Foreskin fibroblast (primary cell): ENCODE measurements at places on chromosomes 1 and 21.
A peak's percentile ranks its signal among the peaks of the same experiment; 100 is the strongest.

GRCh38 chr1:151715726-151716404 is 738 bp downstream of the CELF3 start:
- DNase-seq, result no peak

DNA sequence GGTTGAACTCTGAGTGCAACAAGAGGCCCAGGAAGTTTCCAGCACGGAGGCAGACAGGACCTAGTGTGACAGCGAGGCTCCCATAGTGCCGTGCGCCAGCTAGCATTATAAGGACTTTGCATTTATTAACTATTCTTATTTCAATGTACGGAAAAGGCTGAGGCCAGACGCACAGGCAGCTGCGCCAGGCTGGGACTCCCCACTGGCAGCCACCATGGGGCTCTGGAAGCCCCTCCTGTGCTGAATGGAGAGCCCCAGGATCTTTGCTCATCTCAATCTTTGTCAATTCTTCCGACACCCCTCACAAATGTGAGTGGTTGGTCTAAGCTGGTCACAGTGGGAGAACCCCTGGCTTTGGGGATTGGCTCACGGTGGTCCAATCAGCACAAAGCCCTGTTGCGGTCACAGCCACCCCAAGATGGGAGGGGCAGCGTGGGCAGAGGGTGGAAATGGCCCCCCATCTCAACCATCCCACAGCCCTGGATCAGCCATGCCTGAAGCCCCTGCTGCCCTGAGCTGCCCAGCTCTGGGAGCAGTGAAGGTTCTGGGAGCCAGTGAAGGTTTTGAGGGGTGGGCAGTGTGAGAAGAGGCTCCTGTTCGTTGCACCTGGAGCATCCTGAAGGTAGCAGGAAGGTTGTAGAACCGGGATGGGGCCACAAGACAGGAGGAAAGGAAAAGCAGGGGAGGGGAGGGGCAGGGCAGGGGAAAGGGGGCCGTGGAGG is 59.5 kb upstream of the ADARB1 start:
- DNase-seq, result no peak

DNA sequence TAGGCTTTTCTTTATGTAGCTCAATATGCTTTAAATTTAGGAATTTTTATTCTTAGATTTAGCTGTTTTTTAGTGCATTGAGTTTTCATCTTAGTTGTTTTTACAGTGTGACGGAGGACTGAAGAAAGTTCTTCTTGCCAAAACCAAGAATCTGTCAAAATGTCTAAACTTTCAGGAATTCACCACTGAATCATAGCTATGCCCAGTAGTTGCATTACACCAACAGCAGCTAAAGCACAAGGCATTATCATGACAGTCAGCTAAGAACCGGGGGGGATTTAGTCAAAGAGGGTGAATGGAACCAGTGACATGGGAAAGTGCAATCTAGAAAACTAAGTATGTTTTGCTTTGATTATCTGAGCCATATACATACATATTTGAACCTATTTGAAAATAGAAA is 6.5 kb upstream of the C1orf146 start:
- DNase-seq, result peak; percentile 70

DNA sequence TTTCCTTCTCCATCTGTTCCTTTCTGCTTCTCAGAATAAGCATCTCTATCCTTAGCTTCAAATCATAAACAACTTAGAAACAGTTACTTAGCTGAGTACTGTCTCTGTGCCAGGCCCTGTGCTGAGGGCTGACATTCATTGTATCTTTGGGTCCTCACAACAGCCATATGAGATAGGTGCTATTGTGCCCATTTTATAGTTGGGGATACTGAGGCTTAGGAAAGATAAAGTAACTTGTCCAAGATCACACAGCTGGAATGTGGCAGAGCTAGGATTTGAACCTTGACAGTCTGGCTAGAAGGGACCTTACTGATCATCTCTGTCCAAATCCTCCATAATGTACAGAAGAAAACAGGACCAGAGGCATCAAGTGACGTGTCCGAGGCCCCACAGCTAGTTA is 25.0 kb downstream of the CD247 start:
- DNase-seq, result no peak

GRCh38 chr1:95744731-95745130 is 510.7 kb downstream of the RWDD3 start:
- DNase-seq, result no peak

- DNase-seq, result no peak
Observed at GRCh38 chr1:44543064-44543744, 131.1 kb downstream of the TMEM53 start.

DNA sequence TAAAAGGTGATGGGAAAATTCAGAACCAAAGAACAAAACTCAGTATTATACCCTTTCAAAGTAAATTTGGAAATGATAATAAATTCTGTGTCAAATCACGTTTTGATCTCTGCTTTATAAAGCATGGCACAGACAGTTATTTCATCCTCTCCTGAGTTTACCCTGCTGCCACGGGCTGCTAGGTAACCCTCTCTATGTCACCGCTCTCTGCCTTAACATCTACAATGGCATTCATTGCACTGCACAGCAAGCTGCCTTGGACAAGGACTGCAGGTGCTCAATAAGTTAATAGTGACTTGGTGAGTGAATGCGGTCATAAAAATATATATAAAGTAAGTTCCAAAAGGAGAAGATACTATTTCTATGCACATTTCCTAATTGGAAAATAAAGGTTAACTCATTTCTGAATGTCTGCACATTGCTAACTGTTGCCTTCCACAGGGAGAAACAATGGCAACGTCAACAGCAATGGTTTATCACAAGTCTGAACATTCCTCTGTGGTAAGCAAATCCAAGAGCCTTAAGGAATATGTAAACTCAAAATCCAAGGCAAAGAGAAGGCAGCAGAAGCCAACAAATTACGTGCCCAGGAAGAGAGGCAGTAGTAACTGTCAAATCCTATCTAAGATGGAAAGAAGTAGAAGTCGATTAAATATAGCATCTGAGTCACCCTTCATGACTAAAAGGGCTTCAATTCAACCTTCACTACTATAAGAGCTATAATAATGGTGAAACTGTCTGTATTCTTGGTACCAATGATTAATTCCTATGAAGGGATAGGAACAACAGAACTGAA is 19.4 kb downstream of the FYB2 start:
- no peak for DNase-seq

DNA sequence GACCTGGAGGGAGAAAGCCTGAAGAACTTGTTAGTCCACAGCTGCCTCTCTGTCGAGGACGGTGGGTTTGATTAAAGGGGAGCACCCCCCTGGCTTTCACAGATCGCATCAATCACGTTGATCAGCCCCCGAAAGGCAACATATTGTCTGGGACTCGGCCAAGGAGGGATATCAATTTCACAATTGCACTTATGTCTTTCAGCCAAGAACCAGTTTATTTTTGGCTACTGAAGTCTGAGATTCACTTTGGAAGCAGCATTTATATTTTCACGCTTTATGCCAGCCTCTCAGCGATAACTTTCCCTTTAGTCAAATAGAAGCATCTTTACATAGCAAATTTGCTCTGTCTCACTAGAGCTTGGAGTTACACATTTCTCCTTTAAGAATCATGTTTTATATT is 253.2 kb upstream of the RRP15 start:
- no peak for DNase-seq

GRCh38 chr21:16794950-16795349 is 717.9 kb upstream of the CXADR start:
- peak; percentile 95 for DNase-seq

GRCh38 chr21:34498623-34499022 is 13.4 kb downstream of the KCNE1 start:
- no peak for DNase-seq
